ENCODE measurements at places on chromosomes 3 and 15.
A peak's percentile ranks its signal among the peaks of the same experiment; 100 is the strongest.

GRCh38 chr3:121793078-121793477, 41.8 kb downstream of the IQCB1 start:
- DNase-seq, result no peak

- no peak for DNase-seq
Observed at GRCh38 chr3:127235706-127236105, 42.8 kb downstream of the PRR23E start.

GRCh38 chr3:100575704-100576103, 33.7 kb upstream of the ADGRG7 start:
- no peak for DNase-seq

DNA sequence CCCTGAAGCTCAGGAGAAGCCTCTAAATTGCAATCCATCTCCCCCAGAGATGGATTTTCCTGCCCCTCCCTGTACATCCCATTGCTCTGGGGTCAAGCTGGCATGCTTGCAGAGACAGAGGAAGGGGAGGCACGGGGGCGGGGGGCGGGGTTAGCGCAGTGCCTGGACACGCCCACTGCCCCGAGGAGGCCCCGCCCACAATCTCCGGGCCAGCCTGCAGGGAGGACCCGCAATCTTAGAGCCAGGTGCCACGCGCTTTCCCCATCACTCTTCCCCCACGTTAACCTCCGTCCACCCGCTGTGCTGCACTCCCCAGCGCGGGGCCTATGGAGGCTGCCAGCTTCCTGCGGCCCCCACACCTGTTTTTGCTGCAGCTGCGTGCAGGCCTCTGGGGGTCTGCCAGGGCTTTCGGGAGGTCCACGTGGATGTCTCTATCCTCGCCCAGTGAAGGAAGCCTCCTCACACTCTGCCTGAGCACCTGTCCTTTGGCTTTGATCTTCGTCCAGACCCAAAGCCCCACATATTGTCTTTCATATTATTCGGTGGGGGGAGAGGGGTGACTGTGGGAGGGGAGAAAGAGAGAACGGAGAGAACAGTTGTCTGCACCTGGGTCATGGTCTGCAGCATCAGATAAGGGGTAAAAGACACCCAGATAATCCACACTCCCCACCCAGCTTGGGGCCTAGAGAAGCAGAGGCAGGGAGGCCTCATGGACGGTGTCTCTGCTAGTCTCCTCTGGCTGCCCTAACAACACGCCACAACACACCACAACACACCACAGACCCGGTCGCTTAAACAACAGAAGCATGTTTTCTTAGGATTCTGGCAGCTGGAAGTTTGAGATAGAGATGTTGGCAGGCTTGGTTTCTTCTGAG, 118.0 kb upstream of the MEF2A start:
- no peak for DNase-seq

DNA sequence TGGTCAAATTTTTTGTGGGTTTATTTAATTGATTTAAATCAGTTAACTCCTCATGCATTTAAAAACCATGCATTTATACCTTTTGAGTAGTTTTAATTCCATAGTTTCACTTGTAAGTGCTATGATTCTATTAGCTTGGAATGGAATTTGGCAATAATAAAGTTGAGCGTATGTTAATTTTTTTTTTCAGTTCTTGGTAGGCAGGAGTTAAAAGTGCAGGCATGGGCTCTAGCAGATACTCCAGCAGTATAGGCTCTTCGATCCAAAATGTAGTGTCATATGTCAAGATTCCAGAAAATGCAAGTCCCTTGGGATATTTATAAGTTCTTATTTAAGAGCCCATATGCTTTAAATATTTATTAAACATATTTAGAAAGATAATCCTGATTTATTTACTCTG, 70.3 kb downstream of the LYSMD4 start:
- no peak for DNase-seq

GRCh38 chr3:100910986-100911385, 82.2 kb downstream of the ABI3BP start:
- no peak for DNase-seq

GRCh38 chr3:17985658-17986347, 243.4 kb upstream of the TBC1D5 start:
- no peak for DNase-seq

DNA sequence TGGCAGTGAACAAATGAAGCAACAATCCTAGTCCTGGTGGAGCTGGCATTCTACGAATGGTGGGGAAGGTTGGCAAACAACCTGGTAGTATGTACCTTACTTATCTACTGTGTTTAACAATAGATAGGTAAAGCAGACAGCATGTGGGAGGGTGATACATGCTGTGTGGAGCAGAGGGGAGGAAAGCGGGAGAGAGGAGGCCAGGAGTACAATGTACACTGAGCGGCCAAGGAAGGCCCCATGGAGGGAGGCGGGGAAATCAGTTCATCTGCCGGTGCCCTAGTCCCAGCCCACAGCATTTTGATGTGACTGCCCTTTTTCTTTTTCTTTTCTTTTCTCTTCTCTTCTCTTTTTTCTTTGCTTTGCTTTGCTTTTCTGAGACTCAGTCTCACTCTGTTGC, 5.3 kb upstream of the RHCG start:
- no peak for DNase-seq

DNA sequence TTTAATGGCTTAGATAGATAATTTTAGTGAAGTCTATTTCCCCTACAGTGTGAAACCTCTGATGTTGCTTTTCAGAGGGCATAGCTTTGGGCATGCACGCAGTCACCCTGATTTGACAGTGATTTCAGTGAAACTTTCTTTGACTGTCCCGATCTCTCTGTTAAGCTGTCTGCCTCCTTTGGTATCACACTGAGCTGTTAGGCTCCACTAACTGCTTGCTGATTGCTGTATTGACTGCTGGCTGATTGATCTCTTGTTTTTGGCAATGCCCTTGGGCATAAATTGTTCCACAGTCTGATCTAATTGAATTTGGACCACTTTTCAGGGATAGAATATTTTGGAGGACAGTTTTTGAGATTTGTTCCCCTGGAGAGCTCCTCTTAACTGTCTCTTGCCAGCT, 68.5 kb upstream of the CCDC54 start:
- DNase-seq, result no peak

GRCh38 chr3:51163051-51163450, 222.0 kb upstream of the MANF start:
- no peak for DNase-seq

DNA sequence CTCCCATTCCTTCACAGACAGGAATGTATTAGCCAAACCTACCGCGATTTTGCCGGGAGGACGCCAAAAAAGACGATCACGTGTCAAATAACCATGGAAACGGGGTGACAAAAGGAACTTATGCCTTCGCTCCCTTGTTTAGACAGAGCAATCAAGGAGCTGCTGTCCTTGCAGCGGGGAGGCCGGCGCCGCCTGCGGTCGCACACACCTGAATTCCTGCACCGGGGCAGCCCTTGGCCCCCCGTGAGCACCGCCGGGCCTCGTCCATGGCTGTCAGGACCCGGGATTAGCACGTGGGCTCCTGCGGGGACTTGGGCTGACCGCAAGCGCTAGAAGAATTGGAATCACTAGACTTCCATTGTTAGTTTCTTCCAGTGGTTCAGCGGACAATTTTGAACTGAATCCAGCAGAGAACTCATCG, 193.1 kb downstream of the SHQ1 start:
- peak; percentile 9 for DNase-seq

DNA sequence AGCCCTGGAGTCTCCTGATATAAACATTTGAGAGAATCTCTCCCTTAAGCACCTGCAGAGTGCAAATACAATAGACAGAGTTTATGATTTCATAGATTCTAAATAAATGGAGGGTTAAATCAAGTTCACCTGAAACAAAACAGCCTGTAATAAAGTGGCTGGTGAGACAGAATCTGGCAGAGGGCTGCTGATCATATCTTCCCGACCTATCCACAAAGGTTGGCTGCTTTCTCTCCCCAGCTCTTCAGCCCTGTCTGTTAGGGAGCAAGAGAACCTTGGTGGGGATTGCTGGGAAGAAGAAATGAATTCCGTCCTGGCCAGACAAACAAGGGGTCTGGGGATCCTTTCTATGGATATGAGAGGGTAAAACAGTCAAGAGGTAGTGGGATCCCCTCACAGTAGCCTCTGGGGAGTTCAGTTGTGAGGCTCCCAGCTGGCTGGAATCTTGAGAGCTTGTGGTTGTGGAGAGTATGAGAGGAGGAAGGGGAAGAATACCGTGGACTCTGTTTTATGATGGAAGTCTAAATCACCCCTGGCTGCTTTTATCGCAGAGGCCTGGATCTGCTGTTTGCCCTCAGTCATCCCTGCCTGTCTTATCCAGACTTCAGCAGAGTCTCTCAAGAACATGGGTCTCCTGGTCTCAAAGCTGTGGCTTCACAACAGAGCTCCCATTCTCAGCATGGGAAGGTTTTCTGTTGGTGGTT, 451.3 kb downstream of the NTRK3 start:
- DNase-seq, result no peak

- no peak for DNase-seq
Observed at GRCh38 chr3:6242104-6242503, 618.8 kb upstream of the GRM7 start.

GRCh38 chr15:86382341-86382740, 302.7 kb downstream of the AGBL1 start:
- DNase-seq, result no peak

- no peak for DNase-seq
Observed at GRCh38 chr15:99708563-99708962, 24.7 kb downstream of the LYSMD4 start.

DNA sequence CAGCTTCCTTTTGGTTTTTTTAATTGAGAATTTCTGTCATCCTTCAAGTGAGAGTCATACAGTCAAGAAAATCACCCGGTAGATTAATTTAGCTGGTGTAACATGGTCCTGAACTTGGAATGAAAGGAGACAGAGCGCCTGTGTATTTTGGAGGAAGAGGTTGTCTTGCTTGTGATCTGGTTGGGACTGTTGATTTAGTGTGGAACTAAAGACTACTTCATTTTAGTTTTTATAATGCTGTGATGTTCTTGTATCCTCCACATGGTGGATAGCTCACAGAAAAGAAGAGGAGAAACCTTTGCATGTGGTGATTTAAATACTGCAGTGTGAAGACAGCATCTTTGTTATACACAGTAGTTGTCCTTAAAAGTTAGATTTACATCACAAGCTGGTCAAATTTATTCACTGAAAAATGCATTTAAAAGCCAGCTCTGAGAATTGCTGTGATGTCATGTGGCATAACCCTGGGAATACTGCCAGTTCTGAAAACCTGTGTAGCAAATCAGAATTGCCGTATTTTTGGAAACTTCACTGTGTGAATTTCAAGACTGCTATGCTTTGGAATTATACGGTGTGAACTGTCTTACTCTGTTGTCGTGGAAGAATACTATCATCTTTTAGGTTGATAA, 268.5 kb downstream of the PTPRG start:
- DNase-seq, result no peak

DNA sequence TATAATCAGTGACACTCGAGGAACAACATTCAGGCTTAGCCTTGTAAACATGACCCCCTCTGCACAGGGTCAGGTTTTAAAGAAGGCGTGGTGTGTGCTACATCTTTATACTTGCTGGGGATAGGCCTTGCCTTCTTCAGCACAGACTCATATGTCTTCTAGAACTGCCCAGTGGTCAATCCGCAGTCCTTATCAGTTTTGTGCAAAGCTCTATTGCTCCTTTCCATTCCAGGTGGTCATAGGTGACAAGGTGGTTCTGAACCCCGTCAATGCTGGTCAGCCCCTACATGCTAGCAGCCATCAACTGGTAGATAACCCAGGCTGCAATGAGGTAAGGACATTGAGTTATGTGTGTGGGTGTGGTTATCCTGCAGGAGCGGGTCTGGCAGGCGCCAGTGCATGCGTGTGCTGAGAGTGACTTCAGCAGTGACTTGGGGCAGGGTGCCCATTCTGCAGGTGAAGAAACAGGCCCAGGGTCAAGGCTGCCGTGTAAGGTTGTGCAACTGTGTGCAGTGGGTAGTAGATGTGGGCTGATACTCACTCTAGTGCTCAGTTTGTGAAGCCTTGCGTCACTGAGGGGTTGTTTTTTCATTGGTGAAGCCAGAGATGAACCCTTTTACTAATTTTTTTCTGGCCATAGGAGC, 150.9 kb downstream of the ITPR1 start:
- DNase-seq, result no peak

- no peak for DNase-seq
Observed at GRCh38 chr15:35616498-35617271, 70.7 kb upstream of the DPH6 start.

DNA sequence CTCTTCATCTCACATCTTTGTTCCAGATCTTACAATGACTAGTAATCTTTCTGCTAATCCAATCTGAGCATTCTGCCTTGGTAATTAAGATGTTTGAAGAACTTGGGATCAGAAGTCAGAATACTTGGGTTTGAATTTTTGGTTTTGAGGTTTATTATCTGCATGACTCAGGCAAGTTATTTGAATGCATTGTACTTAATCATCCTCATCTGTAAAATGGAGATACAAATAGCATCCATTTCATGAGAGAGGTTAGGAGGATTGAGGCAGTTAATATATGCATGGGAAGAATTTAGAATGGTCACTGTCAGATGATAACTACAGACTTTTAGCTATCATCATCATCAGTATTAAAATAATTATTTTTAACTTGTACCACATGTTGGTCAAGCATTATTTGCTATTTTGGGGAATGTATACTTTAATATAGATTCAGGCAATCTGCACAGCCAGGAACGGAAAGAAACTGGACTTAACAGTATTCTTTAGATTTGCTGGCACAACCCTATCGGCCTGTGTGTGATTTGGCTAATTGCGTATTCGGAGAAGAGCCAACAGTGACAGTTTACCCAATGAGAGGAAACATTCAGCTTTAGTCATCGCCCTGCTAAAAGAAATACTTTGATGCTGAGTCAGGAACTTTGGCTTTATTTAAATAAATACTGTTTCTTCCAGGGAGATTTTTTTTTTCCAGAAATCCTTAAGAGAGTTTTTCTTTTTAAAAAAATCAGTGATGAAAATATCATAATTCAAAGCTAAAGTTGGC, 600.0 kb downstream of the ROBO1 start:
- no peak for DNase-seq

GRCh38 chr3:549636-550035, 353.1 kb downstream of the CHL1 start:
- no peak for DNase-seq

DNA sequence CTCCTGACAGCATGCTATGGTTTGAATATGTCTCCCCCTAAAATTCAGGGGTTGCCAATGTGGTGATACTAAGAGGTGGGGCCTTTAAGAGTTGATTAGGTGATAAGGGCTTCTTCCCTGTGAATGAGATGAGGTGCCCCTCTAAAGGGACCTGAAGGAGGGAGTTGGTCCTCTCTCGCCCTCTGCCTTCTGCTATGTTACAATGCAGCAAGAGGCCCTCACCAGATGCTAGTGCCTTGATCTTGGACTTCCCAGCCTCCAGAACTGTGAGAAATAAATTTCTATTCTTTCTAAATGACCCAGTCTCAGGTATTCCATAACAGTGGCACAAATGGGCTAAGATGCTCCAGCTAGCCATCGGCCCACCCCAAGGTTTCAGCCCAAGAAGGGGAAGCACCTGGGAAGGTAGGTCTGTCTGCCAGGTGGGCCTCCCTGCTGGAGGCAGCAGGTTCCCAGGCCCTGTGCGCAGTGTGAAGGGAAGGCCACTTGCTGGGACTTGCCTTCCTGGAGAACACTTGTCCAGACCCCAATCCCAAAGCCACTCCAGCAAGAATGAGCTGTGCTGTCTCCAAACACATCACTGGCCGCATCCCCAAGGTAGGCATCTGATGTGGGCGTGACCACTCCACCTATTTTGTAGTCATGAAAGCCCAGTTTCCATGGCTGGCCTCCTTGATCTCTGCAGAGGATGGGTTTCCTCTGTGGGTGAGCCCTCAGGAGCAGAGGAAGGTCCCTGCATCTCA, 9.0 kb downstream of the TGM4 start:
- no peak for DNase-seq

- DNase-seq, result no peak
Observed at GRCh38 chr3:39435006-39435748, 28.7 kb downstream of the RPSA start.

- DNase-seq, result no peak
Observed at GRCh38 chr3:69646287-69647067, 92.8 kb upstream of the MITF start.

- DNase-seq, result no peak
Observed at GRCh38 chr3:141960731-141961130, 84.3 kb downstream of the ATP1B3 start.

Measured in C1 segment of cervical spinal cord (tissue), 14 donors.